ENCODE measurements at places on chromosomes 16 and 17. TPM values are rescaled to one million over a fixed set of nuclear protein-coding genes. Genes with fewer than 3 reads are reported as not detected.

DNA sequence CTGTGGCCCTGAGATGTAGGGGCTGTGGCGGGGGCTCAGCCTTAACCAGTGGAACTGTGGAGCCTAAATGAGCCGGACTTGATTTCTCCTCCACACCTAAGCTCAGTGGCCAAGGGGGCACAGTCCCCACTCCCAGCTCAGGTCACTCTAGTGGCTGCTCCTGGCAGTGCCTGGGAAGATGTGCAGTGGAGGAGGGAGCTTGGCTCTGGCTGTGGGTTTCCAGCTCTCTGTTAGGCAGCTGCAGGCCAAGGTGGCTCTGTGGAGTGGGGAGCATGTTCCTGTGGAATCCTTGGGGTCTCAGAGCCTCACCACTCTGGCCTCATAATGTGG lies 76.3 kb downstream of the AMFR start:
- no peak for DNase-seq

GRCh38 chr17:2136241-2136640 lies 81.3 kb downstream of the HIC1 start:
- DNase-seq = no peak

DNA sequence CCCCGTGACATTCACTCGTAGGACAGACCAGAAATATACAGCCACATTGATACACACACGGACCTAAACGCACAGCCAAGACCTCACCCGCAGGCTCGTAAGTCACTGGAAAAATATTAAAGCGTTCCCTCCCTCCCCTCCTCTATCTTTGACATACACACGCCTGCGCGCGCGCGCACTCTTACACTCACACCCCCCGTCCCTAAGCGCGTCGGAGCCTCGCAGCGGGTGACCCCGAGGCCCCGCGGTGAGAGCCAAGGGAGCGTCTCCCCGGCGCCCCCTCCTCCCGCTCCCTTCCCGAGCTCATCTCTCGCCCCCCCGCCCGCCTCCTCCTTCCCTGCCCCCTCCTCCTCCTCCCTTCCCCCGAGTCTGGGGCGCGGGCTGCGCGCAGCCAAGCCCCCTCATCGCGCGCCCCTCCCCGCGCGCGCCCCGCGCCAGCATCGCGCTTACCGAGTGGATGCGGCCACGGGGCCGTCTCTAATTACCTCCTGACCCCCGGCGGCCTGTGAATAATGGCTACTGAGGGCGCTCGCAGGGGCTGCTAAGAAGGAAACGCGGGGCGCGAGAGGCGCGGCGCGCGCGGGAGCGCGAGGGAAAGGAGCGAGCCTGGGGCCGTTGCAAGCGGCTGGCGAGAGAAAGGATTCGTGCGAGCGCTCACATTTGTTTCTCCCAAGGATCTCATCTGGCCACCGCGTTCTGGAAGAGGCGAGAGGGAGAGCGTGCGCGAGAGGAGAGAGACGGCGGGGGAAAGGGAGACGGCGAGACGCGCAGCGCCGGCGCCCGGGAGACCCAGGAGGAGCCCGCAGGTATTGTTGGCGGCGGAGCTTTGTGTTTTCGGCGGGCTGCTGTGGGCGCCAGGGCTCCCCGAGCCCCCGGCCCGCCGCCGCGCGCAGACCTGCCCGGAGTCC lies 42.4 kb downstream of the RAI1 start:
- no peak for DNase-seq

GRCh38 chr17:79944251-79944812 lies 91.3 kb downstream of the TBC1D16 start:
- DNase-seq = no peak

DNA sequence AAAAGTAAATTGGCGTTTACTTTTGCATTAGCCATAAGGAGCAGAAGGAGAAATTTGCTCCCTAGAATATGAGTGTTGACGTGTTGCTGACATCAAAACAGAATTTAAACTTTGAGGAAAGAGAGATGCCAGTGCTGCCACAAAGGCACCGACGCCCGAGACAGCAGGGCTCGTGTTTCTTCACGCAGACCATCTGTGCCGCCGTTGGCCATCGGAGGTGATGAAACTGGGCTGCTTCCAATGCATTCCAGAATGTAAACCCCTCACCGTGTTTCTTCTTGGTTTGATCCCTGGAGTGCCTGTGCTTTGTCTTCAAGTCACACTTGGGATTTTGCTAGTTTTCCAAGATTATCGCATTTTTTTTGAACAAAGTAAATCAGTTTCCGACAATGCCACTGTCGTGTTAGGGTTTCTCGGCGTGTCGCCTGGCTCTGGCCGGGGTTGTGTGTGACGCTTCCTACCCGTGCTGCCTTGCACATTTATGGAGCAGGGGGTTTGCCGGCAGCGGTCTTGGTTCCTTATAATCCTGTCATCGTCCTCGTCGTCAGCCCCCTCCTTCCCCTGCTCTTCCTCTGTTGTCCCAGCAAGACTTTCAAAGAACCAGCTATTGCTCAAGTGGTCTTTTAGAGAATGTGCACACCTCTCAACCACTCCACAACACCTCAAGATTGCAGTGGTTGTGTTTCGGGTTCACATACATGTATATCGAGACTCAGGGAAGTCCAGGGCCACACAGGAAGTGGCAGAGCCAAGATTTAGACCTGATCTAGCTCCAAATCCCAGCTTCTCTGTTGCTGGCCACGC lies 103.9 kb downstream of the METRNL start:
- no peak for DNase-seq

The ZFP1 gene
- 10.0 TPM for total RNA-seq
